ENCODE measurements at places on chromosomes 6 and 20.
A peak's percentile ranks its signal among the peaks of the same experiment; 100 is the strongest.

- DNase-seq: no peak
These were observed 80.4 kb upstream of the RIPOR2 start for GRCh38 chr6:25016014-25016720.

DNA sequence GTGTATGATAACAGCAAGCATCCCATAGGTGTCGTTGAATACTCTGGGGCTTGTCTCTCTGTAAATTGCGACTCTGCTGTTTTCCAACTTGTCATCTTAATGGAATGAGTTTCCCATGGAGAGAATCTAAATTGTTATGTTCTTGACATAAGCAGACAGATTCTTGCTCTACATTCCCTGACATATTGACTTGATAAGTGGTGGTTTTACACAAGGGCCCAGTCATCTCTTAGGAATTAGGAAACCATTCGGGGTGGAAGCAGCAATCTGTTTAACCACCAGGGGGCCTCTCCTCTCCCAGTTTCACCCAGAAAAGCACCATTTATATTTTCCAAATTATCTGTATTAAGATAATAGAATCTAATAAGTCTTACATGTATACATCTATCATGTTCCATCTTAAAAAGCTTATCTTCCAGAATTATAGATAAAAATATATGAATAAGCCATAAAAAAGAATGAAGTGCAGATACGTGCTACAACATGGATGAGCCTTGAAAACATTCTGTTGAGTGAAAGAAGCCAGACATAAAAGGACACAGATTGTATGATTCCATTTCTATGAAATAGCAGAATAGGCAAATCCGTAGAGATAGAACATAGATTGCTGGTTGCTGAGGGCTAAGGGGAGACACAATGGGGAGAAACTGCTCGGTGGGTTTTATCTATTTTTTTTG is 23.1 kb upstream of the MROH8 start:
- DNase-seq: peak; percentile 65

DNA sequence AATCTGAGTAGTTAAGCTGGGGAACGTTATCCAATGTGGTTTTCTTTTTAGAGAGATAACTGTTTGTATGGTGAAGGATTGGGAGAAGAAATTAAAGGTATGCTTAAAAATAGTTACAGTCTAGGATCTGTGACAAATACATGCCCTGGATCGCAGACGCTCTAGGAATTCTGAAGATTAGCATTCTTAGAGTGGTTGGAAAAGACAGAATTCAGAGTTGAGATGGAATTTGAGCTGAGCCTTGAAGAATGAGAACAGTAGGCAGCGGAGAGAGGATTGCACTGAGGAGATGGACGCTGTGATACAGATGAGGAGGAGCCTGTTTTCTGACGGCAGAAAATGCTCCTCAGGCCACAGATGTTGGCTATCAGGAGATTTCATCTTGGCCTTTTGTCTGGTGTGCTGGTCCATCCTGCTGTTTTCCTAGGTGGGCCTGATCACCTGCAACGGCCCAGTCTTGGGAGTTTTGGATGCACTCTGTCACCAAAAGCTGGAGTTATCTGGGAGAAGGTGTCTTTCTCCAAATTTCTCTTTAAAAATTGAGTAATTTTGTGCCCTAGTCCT is 48.3 kb upstream of the KIF25 start:
- DNase-seq: no peak

GRCh38 chr20:20752712-20753111 is 40.3 kb upstream of the RALGAPA2 start:
- no peak for DNase-seq

GRCh38 chr6:11126876-11127275 is 15.4 kb upstream of the ERVFRD-1 start:
- DNase-seq: no peak

DNA sequence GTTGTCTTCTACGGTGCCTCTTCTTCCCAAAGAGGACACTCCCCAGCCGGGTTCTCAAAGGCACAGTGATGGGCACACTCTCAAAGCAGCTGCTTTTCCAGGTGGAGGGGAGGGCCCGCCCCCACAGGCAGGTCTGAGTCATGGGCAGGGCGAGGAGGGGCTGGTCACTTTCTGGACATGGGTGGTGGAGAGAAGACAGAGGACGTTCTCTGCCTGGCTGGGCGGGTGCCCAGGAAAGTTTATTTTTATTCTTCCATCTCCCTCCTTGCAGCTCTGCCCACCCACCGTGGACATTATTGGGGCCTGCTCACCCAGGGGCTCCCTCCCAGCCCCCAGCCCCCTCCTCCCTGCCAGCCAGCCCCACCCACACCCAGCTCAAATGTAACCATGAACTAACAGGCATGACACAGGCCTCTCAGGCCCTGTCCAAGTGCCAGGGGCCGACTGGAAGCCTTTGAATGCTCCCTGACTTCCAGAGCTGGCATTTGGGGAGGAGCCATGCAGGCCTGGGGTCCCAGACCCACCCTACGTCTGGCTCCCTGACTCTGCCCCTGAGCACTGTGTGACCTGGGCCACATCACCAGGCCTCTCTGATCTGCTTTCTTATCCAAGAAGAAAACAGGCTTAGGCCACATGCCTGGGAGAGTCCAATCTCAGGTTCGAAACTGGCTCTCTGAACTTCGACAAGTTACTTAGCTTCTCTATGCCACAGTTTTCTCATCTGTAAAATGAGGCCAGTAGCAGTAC is 8.0 kb downstream of the TGM2 start:
- no peak for DNase-seq

GRCh38 chr20:4918473-4918872 is 82.8 kb downstream of the SLC23A2 start:
- DNase-seq: no peak

DNA sequence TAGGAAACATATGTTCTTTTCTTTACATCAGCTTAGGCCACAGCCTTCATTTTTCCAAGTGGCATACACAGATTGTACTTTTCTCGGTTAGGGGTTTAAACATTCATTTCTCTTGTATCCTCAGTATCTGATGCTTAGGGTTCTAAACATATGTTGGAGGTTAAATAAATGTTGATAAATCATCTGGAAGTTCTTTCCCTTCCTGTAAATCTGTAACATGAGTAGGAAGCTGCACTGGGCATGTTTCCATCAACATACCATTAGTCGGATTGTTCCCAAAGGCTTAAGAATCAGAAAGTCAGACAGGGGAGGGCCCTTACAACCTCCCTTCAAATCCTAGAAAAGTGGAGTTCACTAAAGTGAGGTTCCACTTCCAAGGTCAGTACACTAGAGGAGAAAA is 54.8 kb upstream of the BCLAF1 start:
- DNase-seq: no peak

GRCh38 chr6:45169815-45170214 is 158.3 kb upstream of the RUNX2 start:
- no peak for DNase-seq

- no peak for DNase-seq
These were observed 178.4 kb upstream of the ARID1B start for GRCh38 chr6:156598855-156599180.

GRCh38 chr6:117974914-117975627 is 68.0 kb downstream of the SLC35F1 start:
- no peak for DNase-seq

- no peak for DNase-seq
These were observed 47.5 kb upstream of the JAG1 start for GRCh38 chr20:10721137-10721896.

DNA sequence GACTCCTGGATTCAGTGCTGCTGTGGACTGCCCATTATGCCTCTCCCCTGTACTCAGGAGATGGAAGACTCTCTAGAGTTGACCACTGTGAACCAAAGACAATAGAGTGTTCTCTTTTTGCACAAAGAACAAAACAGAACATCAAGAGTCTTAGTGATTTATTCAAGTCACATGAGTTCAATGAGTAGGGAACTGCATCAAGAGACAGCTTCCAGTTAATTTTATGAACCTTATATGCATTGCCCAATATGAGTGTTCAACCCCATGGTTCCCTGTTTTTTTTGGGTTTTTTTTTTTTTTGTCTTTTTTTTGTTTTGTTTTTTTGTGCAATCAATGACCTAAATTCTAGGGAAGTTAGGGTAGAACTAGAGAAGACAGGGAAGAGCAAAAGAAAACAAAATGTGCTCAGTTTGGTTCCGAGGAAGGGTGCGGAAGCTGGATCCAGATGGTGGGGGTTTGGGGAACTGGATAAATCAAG is 224.3 kb downstream of the MAFB start:
- no peak for DNase-seq

- no peak for DNase-seq
These were observed 13.6 kb upstream of the SSTR4 start for GRCh38 chr20:23021541-23021940.

GRCh38 chr20:49323622-49324238 is 45.9 kb upstream of the ZNFX1 start:
- DNase-seq: no peak

- peak; percentile 96 for DNase-seq
These were observed at the start of gene TBX18 for GRCh38 chr6:84764332-84765049. TBX18 (minus strand) TSS chr6:84764598; CDS start chr6:84764181, 417 bp downstream.

DNA sequence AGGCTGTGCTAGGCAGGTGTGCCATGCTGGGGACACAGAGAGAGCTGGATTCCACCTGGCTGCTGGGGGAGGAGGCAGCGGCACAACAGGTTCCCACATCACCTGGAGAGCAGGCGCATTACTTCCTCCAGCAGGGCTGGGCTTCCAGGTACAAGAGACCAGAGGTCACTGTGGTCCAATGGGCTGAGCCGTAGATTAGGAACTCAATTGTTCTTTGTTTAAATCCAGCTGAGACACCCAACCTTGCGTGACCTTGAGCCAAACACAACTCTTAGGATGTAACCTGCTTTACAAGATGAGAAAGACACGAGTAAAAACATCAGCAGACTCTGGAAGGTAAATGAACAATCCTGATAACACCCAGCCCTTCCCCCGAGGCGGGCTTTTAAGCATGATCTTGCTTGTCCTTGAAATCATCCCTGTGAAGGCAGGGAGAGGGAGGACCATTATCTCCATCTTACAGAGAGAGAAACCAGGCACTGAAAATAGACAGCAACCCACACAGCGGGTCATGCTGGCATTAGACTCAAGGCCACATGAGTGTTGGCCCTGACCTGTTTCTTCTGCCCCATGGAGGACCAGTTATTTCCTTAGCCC is 216.5 kb upstream of the RREB1 start:
- DNase-seq: no peak

DNA sequence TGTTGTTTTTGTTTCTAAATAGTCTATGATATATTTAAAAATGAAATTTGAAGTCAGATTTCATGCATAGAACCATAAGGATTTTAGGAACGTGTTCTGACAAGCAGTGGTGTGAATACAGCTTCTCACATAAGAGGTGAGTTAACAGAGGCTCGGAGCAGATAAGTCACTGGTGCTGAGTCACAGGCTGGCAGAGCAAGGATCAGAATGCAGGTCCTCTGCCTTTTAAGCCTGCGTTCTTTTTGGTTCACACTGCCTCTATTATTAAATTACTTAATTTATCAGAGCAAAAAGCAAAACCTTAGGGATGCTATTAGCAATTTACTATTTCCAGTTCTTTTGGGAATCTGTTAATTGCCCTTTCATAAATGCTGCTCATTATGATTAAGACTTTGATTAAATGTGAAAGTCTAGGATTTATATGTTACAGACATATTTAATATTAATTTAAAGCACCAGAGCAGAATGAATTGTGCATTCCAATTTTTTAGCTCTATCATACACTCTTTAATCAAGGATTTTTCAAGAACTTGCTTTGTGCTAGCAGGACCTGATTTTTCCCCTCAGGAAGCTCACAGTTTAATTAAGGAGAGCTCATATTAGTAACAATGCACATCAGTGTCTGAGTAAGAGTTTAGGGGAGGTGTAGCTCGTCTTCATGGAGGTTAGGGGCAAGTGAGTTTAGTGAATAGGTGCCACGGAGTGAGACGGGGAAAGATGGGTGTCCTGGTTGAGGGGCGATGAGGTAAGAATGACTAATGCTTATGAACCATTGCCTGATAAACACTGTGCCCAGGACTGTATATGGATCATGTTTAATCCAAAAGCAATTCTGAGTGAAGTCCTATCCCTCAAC is 212.7 kb upstream of the AGPAT4 start:
- no peak for DNase-seq

GRCh38 chr20:10537850-10538480 is 102.9 kb downstream of the SLX4IP start:
- no peak for DNase-seq

GRCh38 chr6:3584606-3585005 is 127.8 kb upstream of the SLC22A23 start:
- DNase-seq: no peak

DNA sequence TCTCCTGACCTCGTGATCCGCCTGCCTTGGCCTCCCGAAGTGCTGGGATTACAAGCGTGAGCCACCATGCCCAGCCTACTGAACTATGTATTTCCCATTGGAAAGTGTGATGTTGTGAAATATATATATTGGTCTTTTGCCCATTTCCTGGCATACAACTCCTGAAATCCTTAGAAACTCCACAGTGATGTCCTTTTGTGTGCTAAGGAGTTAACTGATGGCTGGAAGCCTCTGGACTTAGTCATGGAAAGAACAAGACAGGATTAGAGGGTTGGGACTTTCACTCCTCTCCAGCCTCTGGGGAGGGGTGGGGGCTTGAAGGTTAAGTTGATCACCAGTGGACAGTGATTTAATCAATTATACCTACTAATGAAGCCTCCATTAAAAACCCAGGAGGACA is 7.1 kb downstream of the PANK2 start:
- no peak for DNase-seq

DNA sequence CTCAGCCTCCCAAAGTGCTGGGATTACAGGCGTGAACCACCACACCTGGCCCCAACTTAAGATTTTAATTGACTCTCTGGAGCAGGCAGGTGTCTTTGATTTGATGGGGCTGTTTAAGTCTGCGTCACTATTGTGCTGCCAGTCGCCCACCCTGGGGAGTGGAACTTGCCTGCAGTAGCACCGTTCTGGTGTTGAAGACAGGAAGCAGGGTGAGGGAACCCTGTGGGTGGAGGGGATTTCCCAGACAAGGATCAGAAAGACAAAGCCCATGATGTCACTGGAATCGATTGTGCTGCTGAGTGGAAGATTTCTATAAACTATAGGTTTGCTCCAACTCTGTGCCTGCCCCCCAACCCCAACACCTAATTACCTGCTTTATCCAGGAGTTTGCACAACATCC is 11.0 kb downstream of the ALDH8A1 start:
- DNase-seq: no peak

DNA sequence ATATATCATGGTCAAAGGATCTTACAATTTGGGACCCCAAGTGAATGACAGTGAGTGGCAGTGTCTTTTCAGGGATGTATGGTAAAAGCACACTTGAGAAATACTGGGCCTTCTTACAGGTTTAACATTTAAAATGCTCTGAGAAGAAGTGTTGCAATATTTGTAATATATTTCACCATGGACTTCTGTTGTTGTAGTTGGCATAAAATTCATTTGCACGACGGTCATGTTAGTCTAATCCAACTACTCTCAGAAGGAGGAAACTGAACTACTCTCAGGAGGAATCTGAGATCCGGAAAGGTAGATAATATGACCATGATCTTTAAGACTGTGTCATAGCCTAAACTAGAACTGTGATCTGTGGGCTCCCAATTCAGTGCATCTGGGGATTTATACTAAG is 700.1 kb downstream of the HDGFL1 start:
- DNase-seq: no peak

All from retina (tissue), 1 donor.